ENCODE measurements at places on chromosomes 4 and X. TPM values are rescaled to one million over a fixed set of nuclear protein-coding genes. Genes with fewer than 3 reads are reported as not detected.

GRCh38 chrX:4263030-4263803 lies 549.8 kb upstream of the PRKX start:
- DNase-seq = no peak

- DNase-seq = no peak
Observed at GRCh38 chrX:104085477-104085876, 9.4 kb upstream of the TMSB15C start.

GRCh38 chrX:17984415-17984814 lies 123.3 kb upstream of the RAI2 start:
- DNase-seq = no peak

DNA sequence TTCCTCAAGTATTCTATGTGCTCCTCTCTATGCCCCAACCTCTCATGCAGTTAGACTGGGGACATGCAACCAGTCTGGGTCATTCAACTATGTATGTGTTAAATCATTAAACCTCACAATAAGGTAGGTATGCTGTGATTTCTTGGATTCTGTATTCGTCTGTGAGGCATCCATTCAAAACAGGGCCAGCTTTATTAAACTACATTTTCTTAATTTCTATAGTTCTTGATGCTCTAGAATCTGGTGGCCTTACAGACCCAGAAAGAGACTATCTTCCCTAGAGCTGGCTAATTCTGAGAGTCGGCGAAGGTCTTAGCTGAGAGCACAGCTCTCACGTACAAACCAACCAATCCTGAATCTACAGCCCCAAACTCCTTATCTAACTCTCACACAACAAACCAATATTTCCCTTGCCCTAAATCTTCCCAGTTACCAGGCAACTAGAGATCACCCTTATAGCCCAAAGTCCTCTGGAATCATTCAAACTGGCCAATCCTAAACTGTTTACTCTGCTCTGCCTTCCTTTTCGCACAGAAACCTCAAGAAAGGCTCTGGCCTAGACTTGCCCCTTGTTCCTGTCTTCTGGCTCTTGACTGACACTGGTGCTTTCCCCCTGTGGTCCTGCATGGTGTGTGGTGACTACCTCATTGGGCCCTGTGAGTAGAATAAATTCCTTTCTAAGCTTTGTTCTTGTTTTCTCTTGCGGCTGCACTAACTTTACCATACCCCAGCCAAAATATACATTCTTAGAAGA lies 203.5 kb upstream of the TET2 start:
- no peak for DNase-seq

DNA sequence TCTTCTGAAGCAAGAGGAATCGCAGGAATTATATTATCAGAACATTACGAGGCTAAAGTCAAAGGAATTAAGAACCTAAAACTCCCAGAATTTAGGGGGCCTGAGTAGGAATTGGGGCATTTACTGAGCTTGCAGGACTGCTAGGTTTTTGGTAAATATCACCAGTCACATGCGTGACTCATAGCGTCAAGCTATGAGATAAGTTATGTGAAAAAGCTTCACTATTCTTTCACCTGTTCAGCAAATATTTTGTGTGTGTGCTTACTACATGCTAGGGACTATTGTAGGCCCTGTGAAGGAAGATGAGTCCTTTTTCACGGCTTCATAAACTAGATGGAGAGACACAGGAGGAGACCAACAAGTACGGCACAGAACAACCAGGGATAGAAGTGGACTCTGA lies 52.2 kb downstream of the MAGEA10 start:
- DNase-seq = no peak

DNA sequence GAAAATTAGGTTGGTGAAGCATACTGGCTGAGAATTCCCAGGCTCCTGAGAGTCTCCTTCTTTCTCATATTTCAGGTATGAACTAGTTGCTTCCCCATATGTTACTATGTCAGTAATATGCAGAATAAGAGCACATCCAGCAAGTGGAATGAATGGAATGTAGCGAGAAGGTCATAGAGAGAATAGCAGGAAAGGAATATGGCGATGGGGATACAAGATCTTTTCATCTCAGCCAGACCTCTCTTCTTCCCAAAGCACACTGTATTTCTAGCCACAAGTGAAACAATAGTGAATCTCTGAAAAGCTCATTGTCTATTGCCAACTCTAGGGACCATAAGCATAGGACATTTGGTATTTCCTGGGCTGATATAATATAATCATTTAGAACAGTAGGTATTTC lies 54.6 kb upstream of the MMAA start:
- no peak for DNase-seq

DNA sequence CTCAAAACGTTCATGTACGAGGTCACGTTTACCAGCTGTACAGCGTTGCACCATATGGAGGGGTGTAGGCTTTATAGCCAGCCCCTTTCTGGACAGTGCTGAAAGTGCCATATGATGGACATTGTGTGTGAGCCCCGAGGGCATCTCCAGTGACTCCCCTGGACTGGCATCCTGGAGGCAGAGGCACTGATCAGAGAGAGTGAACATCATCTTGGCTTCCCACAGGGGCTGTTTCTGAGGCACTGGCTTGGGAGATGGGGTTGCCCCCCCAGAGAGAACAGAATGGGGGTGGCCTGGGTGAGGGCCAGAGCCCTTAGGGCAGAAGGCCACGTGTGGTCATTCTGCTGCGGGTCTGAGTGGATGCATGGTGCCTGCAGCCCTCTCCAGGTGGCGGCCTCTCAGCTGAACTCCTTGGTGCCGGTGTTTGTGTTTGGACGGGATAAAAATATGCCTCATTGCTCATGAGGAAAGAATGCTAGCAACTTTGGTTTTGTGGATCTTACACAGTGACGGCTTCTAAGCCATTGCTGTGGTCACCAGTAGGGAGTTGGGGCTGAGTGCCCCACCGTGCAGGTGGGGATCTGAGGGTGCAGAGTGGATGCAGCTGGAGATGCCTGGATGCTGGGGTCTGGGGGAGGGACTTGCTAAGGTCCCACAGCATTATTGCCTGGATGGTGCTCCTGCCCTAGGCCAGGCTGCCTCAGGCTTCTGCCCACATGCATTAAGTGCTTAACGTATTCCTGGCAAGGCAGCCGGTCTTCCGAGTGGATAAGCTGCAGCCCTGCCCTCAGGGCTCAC lies 3.4 kb downstream of the WFS1 start:
- DNase-seq = peak; percentile 95

DNA sequence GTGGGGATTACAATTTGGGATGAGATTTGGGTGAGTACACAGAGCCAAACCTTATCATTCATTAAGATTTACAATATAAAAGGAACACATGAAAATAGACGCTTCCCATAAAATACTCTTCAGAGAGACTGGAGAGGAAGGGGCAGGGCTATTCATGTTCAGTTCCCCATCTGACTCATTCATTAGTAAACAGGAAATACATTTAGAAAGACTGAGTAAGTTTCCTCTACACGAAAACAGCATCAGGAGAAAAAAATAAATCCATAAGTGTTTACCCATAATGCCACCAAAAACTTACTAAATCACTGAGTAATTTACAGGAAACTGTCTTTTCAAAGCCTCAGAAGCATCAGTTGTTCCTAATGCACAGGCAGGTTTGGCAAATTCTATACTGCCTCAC lies 255.4 kb upstream of the CXorf51A start:
- no peak for DNase-seq

GRCh38 chrX:154333837-154334271 lies 38.3 kb downstream of the TKTL1 start:
- no peak for DNase-seq

GRCh38 chr4:6509587-6509986 lies 37.2 kb upstream of the PPP2R2C start:
- peak; percentile 50 for DNase-seq

GRCh38 chr4:113071805-113072204 lies 22.4 kb downstream of the ANK2 start:
- no peak for DNase-seq

- peak; percentile 18 for DNase-seq
Observed at GRCh38 chrX:119226446-119226845, 9.6 kb upstream of the PGRMC1 start.

DNA sequence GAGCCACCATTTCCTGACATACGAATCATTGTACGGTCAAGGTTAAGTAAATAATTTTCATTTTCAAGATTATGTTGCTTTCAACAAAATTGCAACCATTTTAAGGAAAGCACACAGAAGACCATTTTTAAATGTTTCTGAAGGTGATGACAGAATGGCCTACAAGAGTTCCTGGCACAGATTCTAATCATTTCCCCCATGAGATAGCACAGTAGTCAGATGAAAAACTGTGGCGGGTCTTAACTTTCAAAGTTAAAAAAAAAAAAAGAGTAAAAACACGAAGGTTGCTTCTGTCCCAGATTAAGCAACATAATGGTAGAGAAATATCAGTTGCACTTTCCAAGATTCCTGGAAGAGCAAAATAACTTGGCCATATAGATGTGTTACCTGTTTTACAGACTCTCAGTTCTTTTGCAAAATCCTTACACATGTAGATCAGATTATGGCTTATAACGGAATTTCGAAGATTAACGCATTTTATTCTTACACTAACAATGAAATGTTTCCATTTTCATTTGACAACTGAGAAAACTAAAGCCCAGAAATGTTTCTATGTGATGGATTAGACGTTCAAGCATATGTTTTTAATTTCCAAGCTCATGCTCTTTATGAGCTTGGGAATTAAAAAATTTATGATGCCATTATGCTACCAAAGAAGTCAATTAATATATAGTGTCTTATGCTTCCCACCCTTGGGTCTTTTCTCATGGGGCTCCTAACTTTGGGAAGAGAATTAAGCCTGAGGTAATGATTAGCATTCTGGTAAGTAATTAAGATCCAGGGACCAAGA lies 335.1 kb upstream of the CLNK start:
- DNase-seq = no peak

GRCh38 chrX:2351999-2352995 lies 148.5 kb downstream of the DHRSX start:
- DNase-seq = peak; percentile 97

GRCh38 chr4:28654618-28655017 lies 1794.0 kb downstream of the STIM2 start:
- DNase-seq = no peak

- DNase-seq = no peak
Observed at GRCh38 chr4:84481860-84482245, 17.2 kb downstream of the NKX6-1 start.

GRCh38 chr4:166277401-166277800 lies 404.4 kb downstream of the TLL1 start:
- DNase-seq = no peak

DNA sequence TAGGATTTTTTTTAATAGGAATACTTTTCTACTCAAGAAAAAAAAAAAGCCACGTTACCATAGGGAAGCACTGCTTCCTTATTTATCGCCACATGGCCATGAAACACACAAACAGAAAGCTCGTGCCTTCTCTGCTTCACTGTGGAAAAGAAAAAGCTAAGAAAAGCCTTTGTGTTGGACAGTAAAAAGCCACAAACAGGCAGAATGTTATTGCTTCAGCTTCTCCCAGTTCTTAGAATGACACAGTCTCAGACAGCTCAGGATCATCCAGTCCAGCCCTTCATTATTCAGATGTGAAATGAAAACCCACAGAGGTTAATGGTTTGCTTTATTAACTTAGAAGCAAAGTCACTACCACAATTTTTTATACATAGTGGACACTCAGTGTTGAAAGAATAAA lies 181.6 kb upstream of the NOCT start:
- no peak for DNase-seq

DNA sequence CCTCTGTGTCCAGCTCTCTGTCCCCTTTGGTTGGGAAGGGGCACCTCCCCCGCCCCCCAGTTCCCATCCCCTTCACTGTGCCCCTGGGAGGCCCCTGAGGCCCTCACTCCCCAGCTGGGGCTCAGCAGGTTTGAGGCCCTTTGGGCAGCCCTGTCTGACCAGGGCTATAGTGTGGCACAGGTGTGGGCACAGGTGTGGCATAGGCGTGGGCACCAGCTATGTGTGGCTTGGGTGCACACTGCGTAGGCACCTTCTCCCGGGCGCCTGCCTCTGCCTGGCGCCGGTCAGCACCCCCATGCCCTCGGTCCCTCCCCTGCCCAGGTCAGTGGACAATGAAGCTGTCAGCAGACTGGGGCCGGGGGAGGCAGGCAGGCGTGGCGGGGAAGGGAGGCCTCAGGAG lies 7.5 kb upstream of the FGFR3 start:
- DNase-seq = no peak

GAGE2A gene
- not detected for total RNA-seq

DKK2 gene
- total RNA-seq = 0.74 TPM

AWAT1 gene
- not detected for total RNA-seq

XG gene
- 2.6 TPM for total RNA-seq

FHIP1A gene
- total RNA-seq = 3.6 TPM

WNK3 gene
- 3.6 TPM for total RNA-seq

CT45A1 gene
- not detected for total RNA-seq

GPR50 gene
- total RNA-seq = not detected

ZNF711 gene
- 1.6 TPM for total RNA-seq

All from M059J (cell line).